Activated naive CD4-positive, alpha-beta T cell treated with anti-CD3 and anti-CD28 coated beads, Interleukin-2, amount 50 U/mL, for 16 hours (primary cell): ENCODE measurements at places on chromosomes 1 and 21.

DNA sequence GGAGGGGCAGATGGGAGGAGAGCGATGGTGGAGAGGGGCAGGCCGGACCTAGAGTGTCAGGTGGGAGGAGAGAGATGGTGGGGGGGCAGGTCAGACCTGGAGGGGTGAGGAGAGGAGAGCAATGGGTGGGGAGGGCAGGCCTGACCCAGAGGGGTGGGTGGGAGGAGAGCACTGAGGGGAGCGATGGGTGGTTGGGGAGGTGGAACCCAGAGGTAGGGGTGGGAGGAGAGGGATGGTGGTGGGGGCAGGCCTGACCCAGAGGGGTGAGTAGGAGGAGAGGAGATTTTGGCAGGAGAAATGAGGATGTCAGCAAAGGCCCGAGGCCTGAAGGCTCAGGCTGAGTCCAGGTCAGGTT lies 157.3 kb upstream of the VAMP3 start:
- no peak for DNase-seq

DNA sequence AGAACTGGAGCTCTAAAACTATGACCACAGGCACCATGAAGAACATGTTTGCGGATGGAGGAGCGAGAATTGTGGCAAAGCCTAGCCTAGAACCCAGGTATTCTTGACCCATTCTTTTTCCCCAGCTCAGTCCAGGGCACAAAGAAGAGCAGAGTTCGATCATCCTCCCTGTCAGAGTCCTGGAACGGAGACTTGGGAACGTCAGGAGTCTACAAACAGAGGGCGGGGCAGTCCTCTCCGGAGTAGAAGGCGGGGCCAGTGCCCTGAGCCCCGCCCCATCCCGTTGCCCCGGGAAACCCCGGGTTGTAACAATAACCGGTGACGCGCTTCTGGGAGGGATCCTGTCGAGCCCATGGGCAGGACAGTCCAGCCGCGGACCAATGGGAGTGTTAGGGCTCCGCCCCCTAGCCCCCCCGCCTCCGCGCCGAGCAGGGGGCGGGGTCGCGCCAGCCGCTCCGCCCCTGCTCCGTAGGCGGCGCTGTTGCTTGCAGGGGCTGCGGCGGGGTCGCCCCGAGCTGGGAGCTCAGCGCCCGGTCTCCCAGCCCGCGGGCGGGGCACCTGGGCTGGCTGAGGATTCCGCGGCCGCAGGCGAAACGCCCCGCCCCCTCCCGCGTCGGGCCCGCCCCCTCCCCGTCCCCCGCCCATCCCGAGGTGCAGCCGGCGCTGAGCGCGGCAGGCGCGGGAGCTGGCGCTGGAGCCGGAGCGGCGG lies at the start of gene FOXO6:
FOXO6 (plus strand) TSS at position 649 of the 709 bp plus-strand sequence.
- peak; percentile 90 for DNase-seq

- DNase-seq = no peak
Measured at GRCh38 chr21:35035116-35035515, 14.0 kb downstream of the RUNX1 start.

- DNase-seq = no peak
Measured at GRCh38 chr1:226838456-226838855, 32.0 kb upstream of the PSEN2 start.

GRCh38 chr1:236261033-236261432 lies 20.7 kb downstream of the ERO1B start:
- DNase-seq = no peak

DNA sequence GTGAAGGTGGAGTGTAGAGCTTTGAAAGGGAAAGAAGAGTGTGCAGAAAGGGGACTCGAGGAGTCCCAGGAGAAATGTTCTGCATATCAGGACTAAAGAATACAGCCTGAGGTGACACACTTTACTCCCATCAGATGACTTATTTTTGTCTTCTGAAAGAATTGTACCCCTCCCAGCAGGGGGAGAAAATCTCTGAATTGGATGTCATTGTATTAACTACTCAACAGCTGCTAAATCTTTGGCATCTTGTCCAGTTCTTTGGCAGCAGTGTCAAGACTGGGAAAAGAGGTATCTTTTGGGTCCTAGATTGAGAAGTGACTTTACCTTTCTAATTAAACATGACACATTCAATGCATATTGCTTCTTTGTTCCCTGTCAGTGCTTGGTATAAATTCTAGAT lies 18.9 kb downstream of the UBE4B start:
- no peak for DNase-seq

DNA sequence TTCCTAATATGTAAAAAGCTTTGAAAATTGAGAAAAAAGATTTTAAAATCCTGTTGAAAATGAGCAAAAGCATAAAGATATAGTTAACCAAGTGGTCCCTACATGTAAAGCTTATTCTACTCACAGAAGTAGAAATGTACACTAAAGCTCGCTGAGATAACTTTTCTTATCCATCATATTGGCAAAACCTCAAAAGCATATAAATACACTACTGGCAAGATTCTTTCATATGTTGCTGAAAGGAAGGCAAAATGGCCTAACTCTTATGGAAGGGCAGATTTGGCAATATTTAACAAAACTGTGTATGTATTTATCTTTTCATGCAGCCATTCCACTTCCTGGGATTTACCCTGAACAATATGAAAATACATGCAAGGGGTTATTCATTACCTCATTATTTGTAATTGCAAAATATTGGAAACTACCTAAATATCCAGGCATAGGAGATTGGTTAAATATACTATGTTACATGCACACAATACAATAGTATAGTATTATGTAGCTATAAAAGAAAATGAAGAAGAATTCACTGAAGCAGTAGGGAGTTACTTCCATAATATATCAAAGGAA lies 43.2 kb upstream of the LYPLAL1 start:
- DNase-seq = no peak

DNA sequence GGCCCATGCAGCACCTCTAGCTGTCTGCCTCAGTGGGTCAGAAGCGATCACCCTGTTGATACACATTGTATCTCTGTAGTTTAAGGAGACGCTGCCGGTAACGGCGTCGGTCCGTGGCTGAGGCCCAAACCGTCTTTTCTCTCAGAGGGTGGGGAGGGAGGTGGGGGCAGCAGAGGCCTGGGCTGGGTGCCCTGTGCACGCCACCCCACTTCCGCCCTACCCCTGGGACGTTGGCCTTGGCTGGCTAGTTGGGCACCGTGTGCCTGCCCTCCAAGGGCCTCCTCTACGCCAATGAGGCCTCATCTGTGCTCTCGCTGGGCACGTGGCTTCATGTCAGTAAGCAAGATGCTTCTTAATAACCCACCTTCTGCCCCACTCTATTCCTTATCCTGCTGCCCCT lies 9.4 kb downstream of the ZC3H12A start:
- no peak for DNase-seq

GRCh38 chr1:61585714-61586113 lies 139.2 kb downstream of the TM2D1 start:
- no peak for DNase-seq

GRCh38 chr21:32329331-32329730 lies 30.7 kb downstream of the MRAP start:
- no peak for DNase-seq

DNA sequence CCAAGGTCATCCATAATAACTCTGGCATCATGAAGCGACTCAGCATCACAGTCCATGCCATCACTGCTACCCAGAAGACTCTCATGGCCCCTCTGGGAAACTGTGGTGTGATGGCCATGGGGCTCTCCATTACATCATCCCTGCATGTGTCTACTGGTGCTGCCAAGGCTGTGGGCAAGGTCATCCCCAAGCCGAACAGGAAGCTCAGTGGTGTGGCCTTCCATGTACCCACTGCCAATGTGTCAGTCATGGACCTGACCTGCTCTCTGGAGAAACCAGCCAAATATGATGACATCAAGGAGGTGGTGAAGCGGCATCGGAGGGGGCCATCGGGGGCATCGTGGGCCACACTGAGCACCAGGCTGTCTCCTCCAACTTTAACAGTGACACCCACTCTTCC lies 65.1 kb upstream of the ARHGAP29 start:
- no peak for DNase-seq

DNA sequence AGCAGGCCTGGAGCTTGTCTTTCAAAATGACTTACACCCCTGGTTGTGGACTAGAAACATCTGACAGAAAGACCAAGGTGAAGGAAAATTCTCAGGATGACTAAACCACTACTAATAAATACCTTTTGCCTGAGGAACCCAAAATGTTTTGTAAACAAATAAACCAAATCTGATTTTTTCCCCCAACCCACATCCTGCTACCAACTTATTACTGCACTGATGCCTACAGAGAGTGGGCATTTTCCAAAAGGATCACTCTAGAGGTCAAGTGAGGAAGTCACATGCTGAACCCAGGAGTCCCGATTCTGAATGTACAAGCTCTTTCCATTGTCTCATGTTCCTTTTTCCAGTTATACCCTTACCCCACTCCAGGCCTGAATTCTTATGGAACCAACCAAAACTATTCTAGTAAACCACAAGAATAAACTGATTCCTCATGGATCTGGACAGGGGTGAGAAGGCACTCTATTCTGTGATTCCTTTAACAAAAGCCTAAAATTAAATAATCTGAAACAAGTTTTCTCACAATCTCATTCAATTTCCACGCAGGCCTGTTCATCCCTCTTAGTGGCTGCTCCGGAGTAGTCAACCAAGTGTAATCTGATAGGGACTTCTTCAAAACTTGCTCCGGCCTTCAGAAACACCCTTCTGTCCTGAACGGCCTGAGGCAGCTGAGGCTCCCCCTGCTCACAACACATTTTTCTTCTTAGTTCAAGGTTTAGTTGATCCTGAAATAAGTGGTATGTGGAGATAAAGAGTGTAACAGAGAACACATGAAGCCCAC lies 1.4 kb downstream of the PI4KB start:
- no peak for DNase-seq

- no peak for DNase-seq
Measured at GRCh38 chr1:231387770-231388669, 34.1 kb downstream of the EGLN1 start.

DNA sequence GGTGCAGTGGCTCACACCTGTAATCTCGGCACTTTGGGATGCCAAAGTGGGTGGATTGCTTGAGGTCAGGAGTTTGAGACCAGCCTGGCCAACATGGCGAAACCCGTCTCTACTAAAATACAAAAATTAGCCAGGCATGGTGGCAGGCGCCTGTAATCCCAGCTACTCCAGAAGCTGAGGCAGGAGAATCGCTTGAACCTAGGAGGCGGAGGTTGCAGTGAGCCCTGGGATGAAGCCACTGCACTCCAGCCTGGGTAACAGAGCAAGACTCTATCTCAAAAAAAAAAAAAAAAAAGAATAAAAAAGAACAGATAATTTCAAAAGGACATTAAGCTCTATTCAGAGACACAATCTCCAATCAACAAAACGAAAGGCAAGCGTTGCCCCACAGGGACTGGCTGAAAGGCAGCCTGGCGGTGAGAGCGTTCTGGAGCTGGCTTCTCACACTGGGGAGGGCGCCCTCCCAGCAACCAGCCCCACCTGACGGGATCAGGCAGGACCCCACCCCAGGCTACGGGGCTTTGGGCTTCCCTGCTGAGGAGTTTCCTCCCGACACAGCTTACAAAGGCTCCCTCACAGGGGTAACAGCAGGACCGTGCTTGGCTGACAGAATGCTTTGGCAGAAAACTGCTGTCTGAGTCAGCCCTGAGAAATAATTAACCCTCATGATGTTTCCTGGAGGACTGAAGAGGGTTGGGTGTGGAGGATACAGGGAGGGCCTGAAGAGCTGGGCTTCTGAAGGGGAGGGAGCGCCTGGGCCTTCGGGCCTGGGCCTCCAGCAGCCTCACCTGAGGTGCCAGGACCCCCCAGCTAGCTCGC lies 31.1 kb upstream of the SRP9 start:
- DNase-seq = no peak

- peak; percentile 70 for DNase-seq
Measured at GRCh38 chr1:18955441-18956192, 859 bp downstream of the IFFO2 start.

DNA sequence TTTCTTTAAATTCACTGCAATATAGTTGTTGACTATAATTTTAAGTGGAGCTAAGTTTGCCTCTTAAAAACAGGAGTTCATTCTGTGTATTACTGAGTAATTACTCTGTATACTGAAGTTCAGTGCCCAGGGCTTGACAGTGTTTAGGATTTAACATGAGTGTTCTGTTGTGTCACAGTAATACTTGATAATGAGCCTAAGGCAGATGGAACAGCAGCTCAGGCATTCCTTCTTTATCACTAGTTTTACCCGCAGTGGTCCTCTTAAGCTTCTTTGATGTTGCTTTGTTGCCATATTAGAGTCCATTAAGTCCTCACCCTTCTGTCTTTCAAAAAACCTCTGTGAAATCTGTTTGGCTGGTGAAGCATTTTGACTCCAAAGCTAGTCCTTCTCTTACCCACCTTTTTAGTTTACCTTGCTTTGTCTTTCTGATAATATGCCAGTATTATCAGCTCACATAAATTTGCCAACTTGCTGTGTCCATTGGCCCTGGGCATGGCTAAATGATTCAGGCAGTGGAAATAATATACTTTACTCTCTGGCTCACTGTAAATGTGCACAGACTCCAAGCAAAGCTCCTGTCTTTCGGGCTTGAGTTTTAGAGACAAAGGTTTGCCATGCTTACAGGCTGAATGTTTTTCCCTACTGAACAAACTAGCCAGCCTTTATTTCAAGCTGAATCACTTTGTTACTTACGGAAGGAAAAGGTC lies 17.7 kb downstream of the HIPK1 start:
- DNase-seq = no peak

DNA sequence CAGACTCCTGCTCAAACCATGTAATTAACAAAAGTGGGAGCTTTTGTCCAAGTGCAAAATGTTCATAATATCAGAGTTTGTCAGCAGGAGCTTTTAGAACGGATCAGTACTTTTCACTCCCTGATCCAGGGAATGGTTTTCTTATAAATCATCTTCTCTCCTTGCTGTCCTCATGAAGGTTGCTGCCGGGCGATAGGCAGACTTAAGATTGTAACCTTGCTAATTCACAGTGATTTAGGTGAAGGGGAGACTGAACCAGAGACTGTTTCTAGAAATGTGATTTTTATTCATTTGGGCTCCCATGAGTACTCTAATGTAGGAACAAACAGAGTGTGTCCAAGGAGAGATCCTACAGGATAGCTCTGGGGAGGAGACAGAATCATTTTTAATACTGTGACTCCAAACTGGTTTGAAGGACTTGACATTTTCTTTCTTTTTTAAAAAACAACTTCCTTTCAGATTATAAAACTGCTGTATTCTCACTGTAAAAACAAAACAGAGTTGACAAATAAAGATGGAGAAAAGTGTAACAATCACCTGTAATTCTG lies 23.7 kb downstream of the ELAVL4 start:
- no peak for DNase-seq

GRCh38 chr1:232306269-232306961 lies 323.5 kb downstream of the SIPA1L2 start:
- DNase-seq = no peak

- no peak for DNase-seq
Measured at GRCh38 chr1:87933171-87933570, 604.5 kb downstream of the LMO4 start.

- peak; percentile 53 for DNase-seq
Measured at GRCh38 chr1:206769304-206769731, 1.3 kb upstream of the IL19 start.

- DNase-seq = no peak
Measured at GRCh38 chr1:44084998-44085675, 33.5 kb upstream of the KLF17 start.

- DNase-seq = no peak
Measured at GRCh38 chr1:119773711-119774241, 5.1 kb upstream of the HMGCS2 start.

GRCh38 chr21:38820471-38821239 lies 14.9 kb downstream of the ETS2 start:
- no peak for DNase-seq
